T-helper 1 cell treated with Interleukin-12 subunit alpha and Interleukin-12 subunit beta and Interleukin-4 antibody, amounts not matched to agents 30 ng/mL and 1 ng/mL, for 36 hours (primary cell): ENCODE measurements at places on chromosomes 13 and 19. TPM values are rescaled to one million over a fixed set of nuclear protein-coding genes. Genes with fewer than 3 reads are reported as not detected.

ONECUT3 gene
- not detected in 2 replicates for total RNA-seq

RNF17 gene
- not detected in 2 replicates for total RNA-seq

KLK4 gene
- not detected in 2 replicates for total RNA-seq

HIF3A gene
- not detected in 2 replicates for total RNA-seq

TMEM86B gene
- 11.2 and 12.6 TPM in 2 replicates for total RNA-seq

FFAR1 gene
- 0.07 and 0.17 TPM in 2 replicates for total RNA-seq

VSIG10L gene
- total RNA-seq: 1.0 and 1.2 TPM in 2 replicates

FCHO1 gene
- total RNA-seq: 94.1 and 98.7 TPM in 2 replicates

PABPC3 gene
- total RNA-seq: 0.12 and 0.32 TPM in 2 replicates

HRC gene
- not detected in 2 replicates for total RNA-seq

HTR2A gene
- total RNA-seq: not detected in 2 replicates

ATP1A3 gene
- 0.95 and 0.98 TPM in 2 replicates for total RNA-seq

ZNF835 gene
- 0.10 and 0.20 TPM in 2 replicates for total RNA-seq

PSG3 gene
- total RNA-seq: not detected in 2 replicates

GPR183 gene
- total RNA-seq: 14.5 and 15.4 TPM in 2 replicates

ADAMTS10 gene
- total RNA-seq: 9.9 and 10.1 TPM in 2 replicates

ELSPBP1 gene
- not detected in 2 replicates for total RNA-seq

RFPL4AL1 gene
- not detected in 2 replicates for total RNA-seq

S1PR4 gene
- 179 TPM in 2 replicates for total RNA-seq

ANKRD24 gene
- 0.63 and 0.69 TPM in 2 replicates for total RNA-seq

AMH gene
- 3.6 and 5.4 TPM in 2 replicates for total RNA-seq

CYP4F8 gene
- total RNA-seq: not detected in 2 replicates

ATXN8OS gene
- total RNA-seq: not detected in 2 replicates

ZNF773 gene
- 9.6 and 10.0 TPM in 2 replicates for total RNA-seq

ZNF229 gene
- 0.05 and 0.44 TPM in 2 replicates for total RNA-seq

KLK5 gene
- not detected in 2 replicates for total RNA-seq

ZNF714 gene
- 21.3 and 25.0 TPM in 2 replicates for total RNA-seq

PLEKHJ1 gene
- total RNA-seq: 64.7 and 65.7 TPM in 2 replicates

KCTD15 gene
- 4.2 TPM in 2 replicates for total RNA-seq

DLL3 gene
- total RNA-seq: 0.27 and 0.51 TPM in 2 replicates

MCEMP1 gene
- total RNA-seq: not detected in 2 replicates

LILRA1 gene
- total RNA-seq: not detected in 2 replicates

DAPK3 gene
- total RNA-seq: 38.1 and 42.6 TPM in 2 replicates

OSCAR gene
- total RNA-seq: 0.22 TPM in 1 of 2 replicates, not detected in the other

EBPL gene
- total RNA-seq: 35.5 and 35.6 TPM in 2 replicates

LILRB2 gene
- total RNA-seq: not detected in 2 replicates

KLK15 gene
- total RNA-seq: not detected in 2 replicates

THSD8 gene
- 13.0 and 24.6 TPM in 2 replicates for total RNA-seq
